ENCODE measurements at places on chromosomes 5 and 9.

- DNase-seq: no peak
Observed at GRCh38 chr5:29379619-29380018, 1813.9 kb upstream of the CDH6 start.

- no peak for DNase-seq
Observed at GRCh38 chr9:78919701-78920100, 622.8 kb downstream of the PSAT1 start.

- DNase-seq: no peak
Observed at GRCh38 chr9:94700445-94700844, 26.1 kb upstream of the AOPEP start.

- DNase-seq: no peak
Observed at GRCh38 chr5:150779397-150780186, 1.0 kb downstream of the SMIM3 start.

DNA sequence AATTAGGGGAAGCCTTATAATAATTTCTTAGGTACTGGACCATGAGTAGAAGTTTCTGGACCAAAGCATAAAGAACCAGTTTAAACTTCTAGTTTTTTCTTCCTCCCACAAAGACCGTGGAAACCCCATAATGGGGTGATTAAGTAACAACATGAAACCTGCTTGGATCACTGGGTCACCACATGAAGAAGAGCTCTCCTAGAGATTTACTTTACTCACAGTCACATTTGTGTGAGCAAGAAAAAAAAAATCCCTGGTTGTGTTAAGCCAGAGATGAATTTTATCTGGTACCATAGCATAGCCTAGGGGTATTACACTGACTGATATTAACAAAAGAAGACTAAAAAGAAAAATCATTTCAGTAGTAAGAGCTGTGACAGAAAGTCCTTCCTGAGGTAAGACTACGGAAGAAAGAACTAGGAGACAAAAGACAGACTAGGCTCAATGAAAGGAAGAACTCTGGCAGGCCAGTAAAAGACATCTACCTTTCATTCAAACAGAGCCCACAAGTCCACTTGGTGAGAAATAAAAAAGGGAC lies 15.2 kb downstream of the OTP start:
- no peak for DNase-seq

DNA sequence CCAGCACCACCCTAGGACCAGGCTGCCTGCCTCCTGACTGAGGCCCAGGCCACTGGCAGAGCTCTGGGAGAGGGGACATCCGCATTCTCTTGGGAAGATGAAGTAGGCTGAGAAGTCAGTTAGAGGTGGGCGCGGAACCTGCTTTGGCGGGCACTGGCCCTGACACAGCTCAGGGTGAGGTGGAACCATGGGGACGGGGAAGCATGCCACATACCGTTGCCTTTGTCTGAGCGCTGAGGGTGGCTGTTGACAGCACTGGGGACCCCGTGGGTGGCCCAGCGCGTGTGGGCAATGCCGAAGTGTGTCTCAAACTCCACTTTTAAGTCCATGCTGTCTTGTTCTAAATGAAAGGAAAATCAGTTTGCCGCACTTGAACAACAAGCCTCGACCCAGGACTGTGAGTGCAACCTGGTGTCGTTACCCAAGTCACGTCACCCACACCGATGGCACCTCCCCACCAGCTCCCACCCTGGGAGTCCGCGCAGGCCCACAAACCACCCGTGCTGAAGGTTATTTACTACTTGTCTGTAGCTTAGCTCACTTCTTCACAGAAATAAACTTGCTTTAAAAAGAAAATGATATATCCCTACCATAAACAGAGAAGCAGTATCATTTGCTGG lies 17.4 kb downstream of the GFPT2 start:
- no peak for DNase-seq

GRCh38 chr9:80285326-80285725 lies 713.6 kb downstream of the TLE4 start:
- DNase-seq: no peak

DNA sequence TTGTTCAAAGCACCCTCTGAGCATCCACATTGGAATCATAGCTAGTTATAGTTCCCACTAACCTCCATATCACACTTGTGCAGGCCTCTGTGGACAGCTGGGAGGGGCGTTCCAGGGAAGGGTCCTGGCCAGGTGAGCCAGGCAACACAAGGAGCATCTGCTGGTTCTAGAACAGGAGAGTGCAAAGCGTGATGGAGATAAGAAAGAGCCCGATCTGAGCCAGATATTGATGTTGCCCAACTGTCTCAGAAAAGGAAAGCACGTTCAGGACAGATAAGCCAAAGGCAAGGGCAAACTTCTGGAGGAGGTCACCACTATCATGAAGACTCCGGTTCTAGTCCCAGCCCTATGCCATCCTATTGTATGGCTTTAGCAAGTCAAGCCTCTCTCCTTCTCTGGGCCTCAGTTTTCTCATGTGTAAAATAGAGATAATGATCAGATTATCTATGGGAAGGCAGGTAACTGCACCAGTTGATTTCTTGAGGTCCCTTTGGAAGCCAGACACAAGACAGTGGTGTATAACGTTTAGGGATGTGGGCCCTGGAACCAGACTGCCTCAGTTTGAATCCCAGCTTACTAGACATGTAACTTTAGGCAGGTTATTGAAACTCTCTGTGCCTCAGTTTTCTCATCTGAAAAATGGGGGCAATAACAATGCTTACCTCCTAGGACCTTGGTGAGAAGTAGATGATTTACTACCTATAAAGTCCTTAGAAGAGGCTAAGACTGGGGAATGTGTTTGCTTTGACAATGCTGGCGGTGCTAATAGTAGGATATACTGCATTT lies 19.8 kb downstream of the GABBR2 start:
- no peak for DNase-seq

DNA sequence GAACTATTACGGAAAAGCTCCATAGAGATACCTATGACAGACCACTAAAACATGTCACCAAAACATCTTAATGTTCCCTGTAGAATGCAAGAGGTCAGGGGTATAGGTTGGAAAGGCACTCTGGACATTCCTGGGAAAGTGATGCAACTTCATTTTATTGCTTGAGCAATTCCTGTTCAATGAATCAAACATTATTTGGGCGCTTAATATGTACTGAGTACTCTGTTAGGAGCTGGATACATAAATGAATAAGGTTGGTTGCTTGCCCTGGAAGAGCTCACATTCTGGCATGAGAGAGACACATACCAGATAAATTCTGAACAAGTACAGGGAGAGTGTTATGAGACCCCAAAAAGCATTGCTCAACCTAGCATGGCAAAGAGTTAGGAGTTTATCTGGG lies 408.9 kb upstream of the DMAC1 start:
- no peak for DNase-seq

GRCh38 chr5:82165740-82166530 lies 112.2 kb downstream of the RPS23 start:
- DNase-seq: no peak

DNA sequence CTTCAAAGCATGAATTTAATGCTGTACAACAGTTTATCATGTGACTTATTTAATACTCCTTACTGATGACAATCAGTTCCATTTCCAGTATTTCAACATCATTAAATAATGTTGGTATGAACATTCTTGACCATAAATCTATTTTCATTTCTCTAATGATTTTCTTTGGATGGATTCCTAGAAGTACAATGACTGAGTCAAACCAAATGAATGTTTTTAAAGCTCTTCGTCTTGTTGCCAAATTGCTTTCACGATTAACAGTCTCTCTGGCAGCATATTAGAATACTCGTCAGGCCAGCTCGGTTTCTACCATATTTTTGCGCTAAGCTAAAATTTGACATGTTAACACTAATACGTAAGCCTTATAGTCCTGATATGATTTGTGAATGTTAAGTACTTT lies 197.0 kb downstream of the TRPM3 start:
- DNase-seq: no peak

- DNase-seq: no peak
Observed at GRCh38 chr9:75183306-75183705, 95.0 kb downstream of the OSTF1 start.

GRCh38 chr9:93354451-93354850 lies 97.0 kb upstream of the FAM120A start:
- DNase-seq: no peak

GRCh38 chr5:149757956-149758355 lies 27.8 kb downstream of the PPARGC1B start:
- no peak for DNase-seq

DNA sequence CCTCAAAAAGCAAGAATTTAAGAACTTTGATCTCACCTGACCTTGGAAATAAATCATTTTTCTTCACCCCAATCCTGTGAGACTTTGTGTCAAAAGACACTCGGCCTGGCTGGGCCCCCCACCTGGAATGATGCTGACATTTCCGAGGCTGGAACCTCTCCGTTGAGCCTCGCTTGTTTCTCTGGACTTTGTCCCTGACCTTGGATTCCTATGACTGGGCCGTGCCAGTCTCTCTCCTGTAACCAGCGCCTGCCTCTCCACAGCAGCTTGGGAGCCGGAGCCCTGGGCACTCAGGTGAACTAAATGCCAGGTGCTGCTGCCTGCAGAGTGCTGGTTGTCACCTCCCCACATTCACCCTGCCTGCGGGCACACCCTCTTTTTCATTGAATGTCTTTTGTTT lies 62.7 kb downstream of the RETREG1 start:
- DNase-seq: no peak
